NCI-H446 (cell line): ENCODE measurements at places on chromosomes 5 and 9.

- DNase-seq: no peak
Observed at GRCh38 chr9:26413611-26414010, 479.0 kb downstream of the CAAP1 start.

GRCh38 chr5:58898538-58898937 lies 315.7 kb downstream of the RAB3C start:
- no peak for DNase-seq

- DNase-seq: no peak
Observed at GRCh38 chr5:179486596-179487051, 63.7 kb upstream of the RUFY1 start.

- DNase-seq: no peak
Observed at GRCh38 chr5:122924203-122924602, 78.8 kb downstream of the SNX24 start.

GRCh38 chr5:921456-922435 lies 29.1 kb downstream of the TRIP13 start:
- no peak for DNase-seq

GRCh38 chr9:108180541-108180940 lies 675.2 kb downstream of the ACTL7B start:
- DNase-seq: no peak

DNA sequence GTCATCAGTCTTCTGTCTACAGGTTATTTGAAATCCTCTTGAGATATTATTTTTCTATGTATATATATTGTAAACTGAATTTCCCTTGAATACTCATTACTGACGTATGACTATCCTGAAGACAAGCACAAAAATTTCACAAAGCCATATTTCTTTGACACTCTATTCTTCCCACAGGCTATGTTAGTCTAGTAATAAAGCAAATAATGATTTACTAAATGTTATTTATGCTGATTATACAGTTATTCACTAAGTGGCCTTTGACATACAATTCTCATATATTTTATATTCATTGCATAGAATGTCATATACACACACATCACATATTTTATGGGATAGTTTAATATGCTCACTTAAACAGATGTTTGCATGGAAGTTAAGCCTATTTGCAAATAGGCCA lies 793.0 kb upstream of the GRAMD2B start:
- no peak for DNase-seq

DNA sequence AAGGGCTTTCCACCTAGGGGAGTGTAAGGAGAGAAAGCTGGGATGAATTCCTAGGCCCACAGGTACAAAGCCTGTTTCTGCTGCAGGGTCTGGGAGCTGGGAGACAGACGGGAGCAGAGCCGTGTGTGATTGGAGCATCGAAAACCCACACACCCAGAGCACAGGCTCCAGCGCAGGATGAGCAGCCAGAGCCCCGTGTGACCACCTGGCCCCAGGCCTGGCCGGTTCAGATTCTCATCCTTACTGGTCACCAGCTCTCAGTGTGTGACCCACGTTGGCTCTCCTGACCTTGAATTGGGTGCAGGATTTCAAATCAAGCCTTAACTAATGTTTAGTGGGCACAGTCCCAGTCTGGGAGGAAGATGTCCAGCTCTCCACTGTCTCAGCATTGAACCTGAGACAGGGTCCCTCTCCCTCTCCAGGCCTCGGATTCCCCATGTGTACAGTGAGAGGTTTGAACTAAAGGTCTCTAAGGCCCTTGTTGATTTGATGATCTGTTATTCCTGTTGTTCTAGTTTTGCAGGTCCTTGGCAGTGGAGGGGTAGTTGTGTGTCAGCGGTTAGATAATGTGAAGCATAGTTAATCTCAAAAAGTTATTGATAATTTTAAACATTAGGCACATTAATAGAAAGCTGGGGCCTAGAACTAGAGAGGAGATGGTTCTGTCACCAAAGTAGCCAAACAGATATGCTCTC lies 50.1 kb downstream of the PPARGC1B start:
- DNase-seq: no peak

DNA sequence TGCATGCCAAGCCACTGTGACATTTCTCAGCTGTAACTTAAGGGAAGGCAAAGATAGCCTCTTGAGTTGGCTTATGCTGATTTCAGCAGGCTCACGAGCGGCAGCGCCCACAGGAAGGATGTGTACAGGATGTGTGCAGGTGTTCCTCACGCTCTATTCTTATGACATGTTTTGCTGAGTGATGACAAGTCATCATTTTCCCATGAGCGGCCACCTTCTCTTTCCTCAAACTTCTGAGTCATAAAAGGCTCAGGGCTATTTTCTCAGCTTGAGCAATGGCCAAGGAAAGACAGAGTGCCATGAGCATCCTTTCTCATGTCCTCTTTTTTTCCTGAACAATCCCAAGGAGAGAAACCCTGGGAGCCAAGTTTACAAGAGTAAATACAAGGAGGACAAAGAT lies 365.9 kb downstream of the PLK2 start:
- DNase-seq: no peak

GRCh38 chr5:123087173-123088030 lies 1.6 kb upstream of the PRDM6 start:
- DNase-seq: no peak

DNA sequence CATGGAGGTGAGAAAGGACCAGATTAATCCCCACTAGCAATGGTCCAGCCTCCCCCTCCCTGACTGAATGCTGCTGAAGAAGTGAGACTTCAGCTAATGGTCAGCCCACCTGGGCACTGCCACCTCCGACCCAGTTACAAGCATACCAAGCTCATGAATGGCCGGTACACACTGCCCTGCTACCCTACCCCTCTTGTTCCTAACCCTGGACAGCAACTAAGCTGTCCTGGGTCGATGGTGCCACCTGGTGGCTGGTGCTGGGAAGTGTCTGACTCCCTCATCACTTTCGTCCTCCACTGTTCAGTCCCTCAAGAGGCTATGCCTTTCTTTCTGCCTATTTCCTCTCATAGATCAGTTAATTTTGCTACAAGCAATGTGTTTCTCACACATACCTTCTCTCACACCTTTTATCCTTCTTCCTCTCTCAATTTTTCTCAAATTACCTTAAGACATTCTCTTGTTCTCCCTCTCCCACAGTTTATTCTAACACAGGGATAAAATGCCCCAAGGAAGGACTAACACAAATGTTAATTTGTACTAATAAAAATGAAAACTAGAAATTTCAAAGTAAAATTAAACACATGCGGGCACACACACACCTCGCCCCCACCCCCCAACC lies 42.4 kb downstream of the PAX5 start:
- no peak for DNase-seq

DNA sequence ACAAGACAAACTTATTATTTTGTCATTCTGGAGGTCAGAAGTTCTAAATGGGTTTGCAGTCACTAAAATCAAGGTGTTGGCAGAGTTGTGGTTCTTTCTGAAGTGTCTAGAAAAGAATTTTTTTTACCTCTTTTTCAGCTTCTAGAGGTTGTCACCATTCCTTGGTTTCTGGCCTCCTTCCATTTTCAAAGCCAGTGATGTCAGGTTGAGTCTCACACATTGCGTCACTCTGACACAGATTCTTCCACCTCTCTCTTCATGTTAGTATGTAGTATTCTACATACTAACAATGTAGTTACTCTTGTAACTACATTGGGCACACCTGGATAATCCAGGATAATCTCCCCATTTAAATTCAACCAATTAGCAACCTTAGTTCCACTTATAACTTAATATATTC lies 290.3 kb downstream of the RFX3 start:
- no peak for DNase-seq

- no peak for DNase-seq
Observed at GRCh38 chr5:122947772-122948171, 88.8 kb downstream of the PPIC start.
